ENCODE measurements at places on chromosomes 11 and 22.

- no peak for DNase-seq
These were observed 35.3 kb upstream of the HORMAD2 start for GRCh38 chr22:30044881-30045493.

- DNase-seq: no peak
These were observed 642.7 kb upstream of the TENM4 start for GRCh38 chr11:80083531-80083951.

- DNase-seq: no peak
These were observed 265.3 kb downstream of the TBC1D22A start for GRCh38 chr22:47027766-47028165.

- DNase-seq: no peak
These were observed 51.3 kb downstream of the TRIM29 start for GRCh38 chr11:120086651-120087050.

GRCh38 chr22:19942157-19943081, 801 bp upstream of the TXNRD2 start:
- DNase-seq: no peak

GRCh38 chr11:21534288-21534687, 658.6 kb upstream of the ANO5 start:
- no peak for DNase-seq

- DNase-seq: no peak
These were observed 28.2 kb downstream of the SEZ6L start for GRCh38 chr22:26197425-26197824.

DNA sequence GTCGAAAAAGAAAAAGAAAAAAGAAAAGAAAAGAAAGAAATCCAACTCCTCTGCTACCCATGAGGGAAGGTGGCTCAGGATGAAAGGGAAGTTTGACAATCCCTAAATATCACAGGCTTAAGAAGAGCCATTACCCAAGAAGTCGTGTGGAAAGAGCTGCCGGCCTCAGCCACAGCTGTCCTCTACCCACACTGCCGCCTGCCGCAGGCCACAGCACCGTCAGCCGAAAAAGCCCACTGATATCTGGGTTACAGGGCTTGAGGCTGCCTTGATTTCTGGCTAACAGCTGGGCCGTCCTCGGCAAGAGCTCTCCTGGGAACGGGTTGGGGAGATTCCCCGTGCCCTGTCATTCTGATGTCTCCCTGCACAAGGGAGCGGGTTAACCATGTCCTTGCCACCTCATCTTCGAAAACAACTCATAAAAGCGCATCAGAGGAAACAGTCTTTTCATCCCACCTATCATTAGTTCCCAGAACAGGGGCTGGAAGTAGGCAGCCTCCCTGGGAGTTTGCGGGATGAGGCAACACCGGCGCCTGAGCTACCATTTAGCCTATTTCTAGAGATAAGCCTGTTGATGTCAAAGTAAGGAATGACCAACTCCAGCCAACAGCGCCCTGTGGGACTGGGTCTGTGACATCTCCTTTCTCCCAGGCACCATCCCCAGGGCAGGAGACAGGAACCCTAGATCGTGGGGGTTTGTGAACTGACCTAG, 21.8 kb upstream of the SNX32 start:
- DNase-seq: no peak

DNA sequence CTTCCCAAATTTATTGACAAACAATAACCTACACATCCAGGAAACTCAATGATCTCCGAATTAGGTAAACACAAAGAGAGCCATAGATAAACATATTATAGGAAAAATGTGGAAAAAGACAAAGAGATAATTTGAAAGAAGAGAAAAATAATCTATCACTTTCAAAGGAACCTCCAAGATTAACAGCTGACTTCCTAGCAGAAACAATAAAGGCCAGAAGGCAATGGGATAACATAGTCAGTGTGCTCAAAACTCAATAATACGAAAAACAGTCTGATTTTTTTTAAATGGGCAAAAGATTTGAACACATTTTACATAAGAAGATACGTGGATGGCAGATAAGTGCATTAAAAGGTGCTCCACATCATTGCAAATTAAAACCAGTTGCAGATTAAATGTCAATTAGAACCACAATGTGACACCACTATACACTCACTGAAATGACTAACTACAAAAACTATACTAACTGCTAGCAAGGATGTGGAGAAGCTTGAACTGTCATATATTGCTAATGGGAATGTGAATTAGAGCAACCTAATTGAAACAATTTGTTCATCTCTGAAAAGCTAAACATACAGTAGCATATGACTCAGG, 300.4 kb downstream of the TMEM135 start:
- no peak for DNase-seq

DNA sequence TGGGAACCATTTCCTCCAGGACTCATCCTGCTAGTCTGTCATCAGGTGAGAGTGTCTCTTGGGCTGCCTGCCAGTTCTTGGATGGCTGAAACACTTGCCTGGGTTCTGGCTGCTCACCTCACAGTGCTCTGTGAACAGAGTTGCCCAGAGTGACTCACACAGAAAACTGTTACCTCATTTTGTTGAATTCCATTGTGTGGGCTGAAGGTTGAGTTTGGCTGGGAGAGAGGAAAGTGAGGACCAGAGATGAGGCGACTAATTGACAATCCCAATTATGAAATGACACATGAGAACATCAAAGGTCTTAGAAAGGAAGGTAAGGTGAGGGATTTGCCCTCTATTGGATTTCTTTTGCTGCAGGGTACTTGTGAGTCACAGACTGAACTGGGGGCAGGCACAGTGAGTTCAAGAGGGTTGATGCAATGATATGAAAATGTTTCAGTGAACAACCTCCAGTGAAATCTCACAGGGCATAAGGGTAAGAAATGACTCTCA, 20.2 kb upstream of the CALCB start:
- DNase-seq: peak; percentile 63

GRCh38 chr11:58837707-58838388, 6.7 kb downstream of the GLYATL2 start:
- DNase-seq: no peak

- no peak for DNase-seq
These were observed 51.2 kb upstream of the RDX start for GRCh38 chr11:110347660-110348059.

DNA sequence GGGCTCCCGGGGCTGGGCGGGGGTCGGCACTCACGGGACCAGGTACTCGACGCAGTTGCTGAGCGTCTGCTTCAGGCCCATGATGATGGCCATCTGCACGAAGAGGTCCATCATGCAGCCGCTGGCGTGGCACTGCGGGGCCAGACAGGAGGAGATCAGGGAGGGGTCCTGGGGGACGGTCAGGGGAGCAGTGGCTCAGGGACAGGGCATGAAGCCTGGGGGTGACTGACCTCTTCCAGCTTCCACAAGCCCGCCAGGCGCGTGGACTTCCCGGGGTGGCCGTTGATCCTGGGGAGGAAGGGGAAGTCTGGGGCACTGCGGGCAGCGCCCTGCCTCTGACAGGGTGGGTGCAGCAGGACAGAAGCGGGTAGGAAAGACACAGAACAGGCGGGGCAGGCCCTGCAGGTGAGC, 6.1 kb upstream of the SIGIRR start:
- DNase-seq: no peak

GRCh38 chr11:123474994-123475393, 44.9 kb downstream of the GRAMD1B start:
- DNase-seq: no peak

All from LoVo (cell line).